Right kidney (tissue), 9 donors: ENCODE measurements at places on chromosomes 3 and 15.

DNA sequence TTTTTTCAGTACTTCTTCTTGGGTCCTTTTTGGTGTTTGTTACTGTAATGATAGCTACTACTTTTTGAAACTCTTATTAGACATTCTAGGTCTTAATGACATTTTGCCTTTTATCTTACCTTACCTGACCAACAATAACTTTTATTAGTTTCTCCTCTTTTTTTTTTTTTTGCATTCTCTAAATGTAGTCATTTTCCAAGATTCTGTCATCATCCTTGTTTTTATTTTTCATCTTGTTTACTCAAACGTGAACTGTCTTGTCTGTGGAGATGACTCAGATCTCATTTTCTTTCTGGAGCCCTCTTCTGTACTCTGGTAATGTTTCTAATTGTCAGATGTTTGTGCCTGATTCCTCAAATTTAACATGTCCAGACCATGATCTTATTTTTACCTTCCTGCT is 2.9 kb downstream of the ABHD5 start:
- no peak for DNase-seq

DNA sequence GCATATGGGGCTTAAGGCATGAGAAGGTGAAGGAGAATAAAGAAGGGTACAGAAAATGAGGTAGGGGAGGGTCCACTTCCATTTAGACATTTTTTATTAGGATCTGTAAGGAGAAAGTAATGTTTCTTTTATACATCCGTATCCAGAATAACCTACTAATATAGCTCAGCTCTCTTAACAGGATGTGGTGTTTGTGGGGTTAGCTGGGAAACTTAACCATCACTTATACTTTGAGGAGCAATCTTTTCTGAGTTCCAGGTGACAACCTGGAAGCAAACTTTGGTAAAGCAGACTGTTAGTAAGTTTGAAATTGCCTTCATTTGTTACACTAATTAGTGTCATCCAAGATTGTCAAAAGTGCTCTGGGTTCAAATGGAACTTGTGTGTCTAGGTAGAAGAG is 36.6 kb downstream of the BUB1B start:
- no peak for DNase-seq

DNA sequence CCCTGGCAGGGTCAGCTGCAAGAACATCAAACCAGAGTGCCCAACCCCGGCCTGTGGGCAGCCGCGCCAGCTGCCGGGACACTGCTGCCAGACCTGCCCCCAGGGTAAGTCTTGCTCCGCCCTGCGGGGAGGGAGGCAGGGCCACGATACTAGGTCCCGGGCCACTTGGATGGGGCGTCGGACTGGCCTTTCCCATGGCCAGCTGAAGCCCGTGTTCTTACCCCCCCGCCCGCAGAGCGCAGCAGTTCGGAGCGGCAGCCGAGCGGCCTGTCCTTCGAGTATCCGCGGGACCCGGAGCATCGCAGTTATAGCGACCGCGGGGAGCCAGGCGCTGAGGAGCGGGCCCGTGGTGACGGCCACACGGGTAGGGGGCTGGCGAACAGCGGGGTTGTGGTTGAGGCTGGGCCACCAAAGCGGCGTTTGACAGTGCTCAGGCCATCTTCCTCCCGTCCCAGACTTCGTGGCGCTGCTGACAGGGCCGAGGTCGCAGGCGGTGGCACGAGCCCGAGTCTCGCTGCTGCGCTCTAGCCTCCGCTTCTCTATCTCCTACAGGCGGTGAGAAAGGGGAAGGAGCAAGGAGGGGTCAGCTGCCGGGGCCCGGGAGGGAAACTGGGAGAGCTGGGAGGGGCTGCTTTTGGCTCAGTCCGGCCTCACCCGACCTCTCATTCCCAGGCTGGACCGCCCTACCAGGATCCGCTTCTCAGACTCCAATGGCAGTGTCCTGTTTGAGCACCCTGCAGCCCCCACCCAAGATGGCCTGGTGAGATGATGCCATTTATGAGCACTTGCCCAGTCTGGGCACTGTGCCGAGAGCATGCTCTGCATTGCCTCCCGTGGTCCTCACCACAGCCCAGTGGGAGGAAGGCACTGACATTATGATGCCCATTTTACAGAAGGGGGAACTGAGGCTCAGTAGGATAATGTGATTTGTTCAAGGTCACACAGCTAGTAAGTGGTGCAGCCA is 1.7 kb downstream of the CHRD start:
- DNase-seq: peak; percentile 72

GRCh38 chr3:4425707-4426106 is 41.4 kb downstream of the SUMF1 start:
- no peak for DNase-seq

- peak; percentile 63 for DNase-seq
Measured at GRCh38 chr3:195896361-195897080, 11.8 kb downstream of the TNK2 start.

GRCh38 chr3:55543181-55543614 is 56.1 kb upstream of the WNT5A start:
- peak; percentile 56 for DNase-seq

- DNase-seq: no peak
Measured at GRCh38 chr3:175951047-175951694, 1092.0 kb downstream of the NAALADL2 start.

DNA sequence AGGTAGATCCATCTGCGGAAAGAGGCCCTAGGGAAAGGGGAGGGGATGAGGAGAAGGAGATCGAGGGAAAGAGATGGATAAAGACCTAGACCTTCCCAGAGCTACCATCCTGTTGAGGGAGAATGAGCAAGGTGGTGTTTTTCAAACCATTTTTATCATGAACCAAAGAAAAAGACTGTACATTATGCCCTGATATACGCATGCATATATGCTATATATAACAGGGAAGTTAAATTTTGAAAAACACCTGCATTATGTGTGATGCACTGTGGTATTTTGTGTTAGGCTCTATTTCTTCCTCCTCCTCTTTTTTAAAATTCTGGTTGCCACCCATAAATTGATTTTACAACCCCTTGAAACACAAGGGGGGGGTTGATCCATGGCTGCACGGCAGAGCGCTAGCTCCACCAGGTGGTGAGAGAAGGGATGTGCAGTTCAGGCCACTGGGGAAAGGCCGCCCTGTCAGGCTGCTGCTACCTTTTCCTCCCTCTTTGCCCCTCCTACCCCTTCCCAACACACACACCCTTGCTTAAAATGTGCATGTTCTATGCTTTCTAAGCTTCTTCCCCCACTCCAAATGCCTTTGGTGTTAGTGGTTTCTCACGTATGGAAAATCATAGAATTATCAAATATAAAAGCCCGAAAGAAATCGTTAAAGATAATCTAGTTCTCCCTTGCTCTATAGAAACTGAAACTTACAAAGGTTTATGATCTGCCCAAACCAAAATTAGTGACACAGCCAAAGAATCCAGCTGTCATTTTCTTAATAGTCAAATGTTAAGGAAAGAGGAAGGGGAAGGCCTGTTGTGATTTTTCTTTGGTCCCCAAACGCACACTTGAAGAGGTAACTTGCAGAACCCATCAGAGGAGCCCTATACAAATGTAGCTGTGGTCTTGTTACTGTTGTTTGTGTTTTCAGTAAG is 262.0 kb upstream of the UMPS start:
- DNase-seq: peak; percentile 59
